Stimulated activated CD8-positive, alpha-beta memory T cell treated with anti-CD3 and anti-CD28 coated beads, Interleukin-4, amount 100 ng/mL, for 1 hour (primary cell): ENCODE measurements at places on chromosomes 12 and 14.

DNA sequence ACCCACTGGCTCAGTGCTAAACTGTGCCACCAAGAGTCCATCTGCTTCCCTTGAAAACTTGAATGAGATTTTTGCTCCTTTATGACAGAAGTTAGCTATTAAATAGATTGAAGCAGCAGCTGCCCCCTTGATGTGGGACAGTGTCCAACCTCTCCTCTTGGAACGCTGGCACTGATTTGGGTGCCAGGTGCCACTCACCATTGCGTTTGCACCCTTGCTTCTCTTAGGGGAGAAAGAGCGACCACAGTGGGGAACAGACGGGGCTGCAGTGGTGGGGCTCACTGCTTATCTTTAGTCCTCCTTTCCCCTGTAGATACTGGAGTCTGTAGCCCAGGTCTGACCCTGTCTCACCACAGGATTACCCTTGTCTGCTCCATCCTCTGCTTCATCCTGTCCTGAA lies 9.4 kb downstream of the EP400 start:
- no peak for DNase-seq

- no peak for DNase-seq
Measured at GRCh38 chr12:91355150-91356006, 172.8 kb upstream of the DCN start.

DNA sequence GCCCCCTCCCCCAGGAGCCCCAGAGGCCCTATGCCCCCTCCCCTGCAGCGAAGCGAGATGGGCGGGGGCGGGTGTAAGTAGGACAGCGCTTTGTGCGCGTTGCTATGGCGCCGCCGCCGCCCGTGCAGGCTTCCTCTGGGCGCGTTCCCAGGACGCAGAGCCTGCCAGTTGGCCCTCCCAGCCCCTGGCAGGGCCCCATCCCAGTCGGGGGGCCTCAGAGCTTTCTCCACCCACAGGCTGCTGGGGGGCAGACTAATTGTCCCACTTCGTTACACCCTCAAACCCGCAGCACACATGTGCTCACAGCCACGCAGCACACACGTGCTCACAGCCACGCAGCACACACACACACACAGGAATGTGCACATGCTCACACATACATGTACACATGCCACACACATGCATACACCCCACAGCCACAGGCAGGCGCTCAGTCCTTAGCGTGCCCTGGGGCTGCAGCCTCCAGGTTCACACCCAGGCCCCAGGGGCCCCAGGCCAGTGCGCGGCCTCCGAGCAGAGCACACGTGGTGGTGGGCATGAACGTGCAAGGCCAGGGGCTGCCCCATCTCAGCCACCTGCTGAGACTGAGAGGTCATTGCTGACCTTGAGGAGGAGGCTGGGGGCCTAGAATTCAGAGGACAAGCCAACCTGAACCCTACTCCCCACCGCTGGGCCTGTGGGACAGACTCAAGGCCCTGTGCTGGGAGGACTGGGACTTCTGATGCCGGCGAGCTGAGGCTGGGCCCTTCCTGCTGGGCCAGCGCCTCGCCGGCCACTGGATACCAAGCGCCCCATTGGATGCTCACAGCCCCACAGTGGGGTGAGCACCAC lies 15.6 kb downstream of the TRMT61A start:
- DNase-seq = no peak

GRCh38 chr14:40601063-40601462 lies 1005.6 kb upstream of the LRFN5 start:
- no peak for DNase-seq

GRCh38 chr12:6171409-6172015 lies 28.7 kb upstream of the CD9 start:
- no peak for DNase-seq

DNA sequence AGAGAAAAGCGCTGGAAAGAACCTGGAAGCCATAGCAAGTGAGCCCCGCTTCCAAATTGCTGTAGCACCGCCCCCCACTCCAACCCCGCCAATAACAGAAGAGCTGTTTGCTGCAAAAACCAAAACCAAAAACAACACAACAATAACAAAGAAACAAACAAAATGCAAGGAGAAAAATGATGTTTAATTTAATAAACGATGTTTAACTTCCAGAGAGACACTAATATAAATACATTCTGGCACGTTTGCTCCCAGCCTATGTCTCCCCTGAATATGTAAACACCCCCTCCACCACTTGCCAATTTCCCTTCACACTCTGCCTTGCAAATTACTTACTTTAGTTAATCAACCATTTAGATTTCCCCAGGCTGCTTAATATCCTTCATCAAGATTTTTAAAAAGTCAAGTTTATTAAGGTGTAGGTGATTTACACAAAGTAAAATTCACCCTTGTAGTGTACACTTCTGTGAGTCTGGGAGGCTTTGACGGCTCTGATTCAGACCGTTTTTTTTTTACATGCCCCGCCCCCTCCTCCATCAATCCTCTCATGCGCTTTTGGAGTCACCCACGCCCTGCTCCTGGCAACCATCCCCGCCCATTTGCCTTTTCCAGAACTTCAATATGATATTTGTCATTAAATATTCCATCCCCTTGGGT lies 482 bp upstream of the IFI27L2 start:
- no peak for DNase-seq

DNA sequence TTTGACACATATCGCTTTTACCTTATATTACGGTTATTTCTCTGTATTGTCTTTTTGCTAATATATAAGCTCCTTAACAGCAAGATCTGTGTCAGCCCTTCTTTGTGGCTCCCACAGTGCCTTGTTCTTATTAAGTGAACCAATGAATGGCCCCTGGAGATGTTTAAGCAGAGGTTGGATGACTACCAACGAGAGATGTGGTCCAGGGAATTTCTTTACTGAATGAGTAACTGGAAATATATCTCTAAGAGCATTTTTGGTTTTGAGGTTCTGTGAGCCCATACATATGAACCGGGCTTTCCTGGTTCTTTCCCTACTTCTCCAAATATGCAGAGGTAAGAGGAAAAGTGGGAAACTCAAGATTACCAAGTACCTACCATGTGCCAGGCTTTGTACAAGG lies 23.5 kb downstream of the CALCOCO1 start:
- DNase-seq = no peak

DNA sequence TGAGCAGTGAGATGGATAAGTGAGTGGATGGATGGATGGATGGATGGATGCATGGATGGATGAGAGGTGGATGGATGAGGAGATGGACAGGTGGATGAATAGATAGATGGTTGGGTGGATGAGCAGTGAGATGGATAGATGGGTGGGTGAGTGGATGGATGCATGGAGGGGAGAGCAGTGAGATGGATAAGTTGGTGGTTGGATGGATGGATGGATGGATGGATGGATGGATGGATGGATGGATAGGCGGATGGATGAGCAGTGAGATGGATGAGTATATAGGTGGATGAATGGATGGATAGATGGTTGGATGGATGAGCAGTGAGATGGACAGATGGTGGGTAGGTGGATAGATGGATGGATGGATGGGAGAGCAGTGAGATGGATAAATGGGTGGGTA lies 30.6 kb downstream of the LRRC74A start:
- DNase-seq = no peak

- DNase-seq = no peak
Measured at GRCh38 chr14:101584055-101584859, 23.0 kb downstream of the DIO3 start.

GRCh38 chr14:99395909-99396530 lies 84.6 kb downstream of the SETD3 start:
- no peak for DNase-seq

DNA sequence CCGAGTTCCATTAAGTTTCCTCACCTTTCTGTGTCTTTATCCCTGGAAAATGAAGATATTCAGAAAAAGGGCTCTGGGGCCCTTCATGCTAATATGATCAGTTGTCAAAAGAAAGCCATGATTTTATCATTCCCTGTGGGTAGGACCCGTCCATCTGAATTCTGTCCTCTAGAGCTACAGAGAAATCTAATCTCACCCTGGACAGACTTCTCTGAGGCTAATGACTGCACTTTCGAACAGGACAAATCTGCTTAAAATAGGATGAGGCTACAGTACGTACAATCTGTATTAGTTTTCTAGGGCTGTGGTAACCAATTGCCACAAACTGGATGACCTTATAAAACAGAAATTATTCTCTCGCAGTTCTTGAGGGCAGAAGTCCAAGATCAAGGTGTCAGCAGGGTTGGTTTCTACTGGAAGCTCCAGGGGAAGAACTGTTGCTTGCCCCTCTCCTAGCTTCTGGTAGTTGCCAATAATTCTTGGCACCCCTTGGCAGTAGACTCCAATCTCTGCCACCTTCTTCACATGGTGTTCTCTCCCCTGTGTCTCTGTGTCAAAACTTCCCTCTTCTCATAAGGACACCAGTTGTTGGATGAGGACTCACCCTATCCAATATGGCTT lies 1.3 kb downstream of the AK7 start:
- no peak for DNase-seq

DNA sequence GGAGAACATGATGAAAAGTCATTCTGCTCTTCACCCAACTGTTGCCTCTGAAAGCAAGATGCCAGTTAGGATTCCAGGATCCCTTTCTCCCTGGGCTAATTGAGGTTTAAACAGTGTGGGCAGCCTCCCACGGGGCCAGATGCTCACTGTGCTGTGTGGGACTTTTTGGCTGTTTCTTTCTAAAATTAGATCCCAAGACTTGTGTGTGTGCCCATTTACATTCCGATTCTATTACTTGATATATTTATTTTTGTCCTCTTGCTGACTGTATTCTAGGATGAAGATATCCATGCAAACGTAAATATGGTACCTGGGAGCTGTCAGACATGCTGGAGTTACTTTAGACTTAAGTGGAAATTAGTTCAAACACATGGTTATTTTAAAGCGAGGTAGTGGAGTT lies 6.2 kb downstream of the IFT43 start:
- DNase-seq = no peak

GRCh38 chr12:123760267-123760938 lies 1.7 kb upstream of the DNAH10 start:
- DNase-seq = no peak

DNA sequence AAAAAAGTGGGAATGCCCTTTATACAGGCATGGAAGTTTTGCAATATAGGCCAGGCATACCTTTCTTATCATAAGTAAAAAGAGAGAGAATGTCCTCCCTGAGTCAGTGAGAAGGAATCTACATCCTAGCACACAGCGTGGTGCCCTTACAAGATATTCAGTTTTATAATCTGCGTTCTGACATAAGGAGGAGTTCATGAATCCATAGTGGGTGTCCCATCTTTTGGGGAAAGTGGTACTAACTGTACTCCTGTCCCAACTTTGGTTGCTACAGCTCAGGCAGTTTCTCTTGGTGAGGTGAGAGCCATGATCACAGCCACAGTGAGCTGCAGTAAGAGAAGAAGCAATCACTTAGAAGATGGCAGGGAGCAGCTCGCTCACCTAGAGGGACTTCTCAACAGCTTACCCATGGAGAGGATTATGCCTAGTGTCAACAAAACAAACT lies 332.9 kb downstream of the BCAT1 start:
- DNase-seq = no peak

DNA sequence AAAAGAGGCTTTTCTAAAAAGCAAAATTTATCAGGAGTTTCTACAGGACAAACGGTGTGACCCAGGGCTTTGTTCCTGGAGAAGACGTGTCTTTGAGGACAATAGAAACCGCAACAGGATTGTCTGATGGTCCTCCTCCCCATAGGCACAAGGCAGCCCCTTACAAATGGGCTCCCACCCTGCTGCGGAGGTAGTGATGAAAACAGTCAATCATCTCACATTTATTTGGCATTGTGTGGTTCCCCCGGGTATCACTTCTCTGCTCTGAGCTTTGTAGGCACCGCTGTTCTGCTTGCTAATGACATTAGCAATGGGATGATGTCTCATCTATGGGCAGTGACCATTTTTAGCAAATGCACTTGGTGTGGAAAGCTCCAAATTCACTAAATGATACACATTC lies 155.5 kb upstream of the TMPO start:
- DNase-seq = no peak

DNA sequence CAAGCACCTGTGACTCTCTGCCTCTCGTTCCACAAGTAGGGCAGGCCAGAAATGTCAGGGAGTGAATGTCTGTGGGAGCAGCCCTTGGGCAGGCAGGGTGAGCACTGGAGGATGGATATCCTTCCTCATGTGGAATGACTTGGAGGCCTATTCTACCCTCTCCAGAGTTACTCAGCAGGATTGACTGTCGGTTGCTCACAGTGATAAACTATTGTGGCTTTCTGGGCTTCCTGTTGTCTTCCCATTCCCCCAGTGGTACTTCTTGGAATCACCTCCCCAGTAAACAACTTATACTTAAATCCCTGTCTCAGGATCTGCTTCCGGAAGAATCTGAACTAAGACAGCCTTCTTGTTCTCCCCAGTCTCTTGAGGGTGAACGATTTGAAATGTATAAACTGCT lies 79.6 kb upstream of the MANSC4 start:
- DNase-seq = no peak

- DNase-seq = no peak
Measured at GRCh38 chr14:76968621-76969063, 59.9 kb downstream of the IRF2BPL start.

GRCh38 chr12:4530982-4531586 lies 7.6 kb upstream of the RAD51AP1 start:
- no peak for DNase-seq

GRCh38 chr12:130249376-130249775 lies 87.1 kb downstream of the FZD10 start:
- no peak for DNase-seq

DNA sequence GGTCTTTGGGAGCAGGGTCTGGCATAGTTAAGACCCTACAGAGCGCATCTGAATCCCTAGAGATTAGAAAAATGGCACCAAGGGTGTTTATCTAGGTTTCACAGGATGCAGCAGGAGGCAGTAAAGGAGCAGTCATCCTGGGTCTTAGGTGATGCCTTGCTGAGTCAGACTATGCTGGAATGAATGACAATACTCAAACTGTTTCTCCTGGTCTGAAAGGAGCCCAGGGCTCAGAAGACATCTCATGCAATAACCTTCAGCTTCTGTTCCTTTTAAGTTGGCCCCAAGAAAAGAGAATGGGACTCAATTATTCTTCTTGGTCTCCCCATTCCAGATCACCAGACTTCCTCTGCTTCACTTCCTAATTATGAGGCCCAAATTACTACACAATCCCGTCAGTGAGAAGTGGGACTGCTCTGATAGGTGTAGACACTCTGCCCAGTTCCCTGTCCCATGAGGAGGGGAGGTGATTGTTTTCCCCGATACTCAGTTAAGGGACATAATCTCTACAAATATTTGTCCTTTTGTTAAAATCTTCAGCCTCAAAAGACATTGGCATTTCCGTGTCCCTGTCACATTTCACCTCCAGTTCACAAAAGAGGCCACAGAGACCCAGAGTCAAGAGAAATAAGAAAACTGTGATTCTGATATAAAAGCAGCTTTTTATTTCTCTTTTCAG lies 14.8 kb upstream of the APOF start:
- no peak for DNase-seq

- DNase-seq = no peak
Measured at GRCh38 chr14:100619396-100620254, 32.4 kb upstream of the BEGAIN start.

DNA sequence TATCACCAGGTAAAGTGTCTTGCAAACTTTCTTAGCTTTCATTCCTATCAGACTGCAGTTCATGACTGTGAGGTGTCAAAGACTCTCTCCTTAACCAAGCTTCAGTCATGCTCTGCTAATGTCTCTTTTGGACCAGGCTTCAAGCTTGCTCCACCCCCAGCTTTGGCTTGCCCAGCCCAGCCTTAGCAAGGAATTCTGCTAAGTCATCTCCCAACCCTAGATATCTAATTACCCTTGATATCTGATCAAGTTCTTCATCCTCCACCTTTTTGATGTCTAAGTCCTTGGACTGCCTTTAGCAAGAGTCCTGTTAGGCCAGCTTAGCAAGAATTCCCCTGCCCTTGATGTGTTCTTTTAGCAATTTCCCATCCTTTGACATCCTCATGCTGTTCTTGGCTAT lies 108.9 kb upstream of the FGD4 start:
- no peak for DNase-seq
